ENCODE measurements at places on chromosomes 5 and 9.
A peak's percentile ranks its signal among the peaks of the same experiment; 100 is the strongest.

GRCh38 chr5:150068071-150068470, 18.3 kb downstream of the CSF1R start:
- no peak for DNase-seq

DNA sequence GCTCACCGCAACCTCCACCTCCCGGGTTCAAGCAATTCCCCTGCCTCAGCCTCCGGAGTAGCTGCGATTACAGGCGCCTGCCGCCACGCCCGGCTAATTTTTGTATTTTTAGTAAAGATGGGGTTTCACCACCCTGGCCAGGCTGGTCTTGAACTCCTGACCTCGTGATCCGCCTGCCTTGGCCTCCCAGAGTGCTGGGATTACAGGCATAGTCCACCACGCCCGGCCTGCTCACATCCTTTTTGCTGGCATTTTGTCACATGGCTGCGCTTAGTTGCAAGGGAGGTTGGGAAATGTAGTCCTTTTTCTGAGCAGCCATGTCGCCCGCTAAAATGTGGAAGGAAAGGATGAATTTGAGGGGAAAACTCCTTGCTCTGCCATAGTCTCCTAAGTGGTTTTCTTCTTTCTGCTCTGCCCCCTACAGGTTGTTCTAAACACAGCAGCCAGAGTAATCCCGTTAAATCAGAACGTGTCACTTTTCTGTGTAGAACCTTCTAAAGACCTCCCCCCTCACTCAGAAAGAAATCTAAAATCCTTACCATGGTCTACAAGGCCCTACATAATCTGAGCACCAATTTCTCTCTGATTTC, 57.8 kb upstream of the HSPA9 start:
- no peak for DNase-seq

GRCh38 chr9:25557645-25558300, 120.5 kb downstream of the TUSC1 start:
- DNase-seq, result no peak

DNA sequence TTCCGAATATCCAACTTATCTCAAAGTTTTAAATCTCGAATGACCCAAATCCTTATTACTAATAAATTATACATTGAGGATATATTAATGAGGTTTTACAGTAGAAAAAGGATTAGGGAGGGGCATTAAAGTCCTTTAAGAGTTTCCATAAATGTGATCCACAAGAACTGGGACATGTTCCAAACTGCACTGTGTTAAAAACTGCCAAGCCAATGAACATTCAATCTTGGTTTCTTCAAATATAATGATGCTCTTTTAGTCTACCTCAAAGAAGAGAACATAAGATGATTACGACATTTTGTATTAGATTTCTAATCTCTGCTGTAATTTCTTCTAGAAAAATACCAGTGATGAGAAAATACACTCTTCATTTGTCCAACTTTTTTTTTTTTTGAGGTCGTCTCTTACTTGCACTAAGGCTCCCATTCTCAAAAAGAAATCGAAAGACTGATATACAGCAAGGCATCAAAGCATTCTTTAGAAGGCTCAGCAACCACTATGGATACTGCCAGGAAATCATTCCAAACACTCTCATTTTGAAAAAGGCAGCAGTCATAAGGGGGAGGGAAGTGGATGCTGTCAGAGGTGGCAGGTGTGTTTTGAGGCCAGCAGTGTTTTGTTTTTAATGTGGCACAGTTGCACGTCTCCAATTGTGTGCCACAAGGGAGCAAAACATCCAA, 1.7 kb downstream of the PTAR1 start:
- DNase-seq, result no peak

DNA sequence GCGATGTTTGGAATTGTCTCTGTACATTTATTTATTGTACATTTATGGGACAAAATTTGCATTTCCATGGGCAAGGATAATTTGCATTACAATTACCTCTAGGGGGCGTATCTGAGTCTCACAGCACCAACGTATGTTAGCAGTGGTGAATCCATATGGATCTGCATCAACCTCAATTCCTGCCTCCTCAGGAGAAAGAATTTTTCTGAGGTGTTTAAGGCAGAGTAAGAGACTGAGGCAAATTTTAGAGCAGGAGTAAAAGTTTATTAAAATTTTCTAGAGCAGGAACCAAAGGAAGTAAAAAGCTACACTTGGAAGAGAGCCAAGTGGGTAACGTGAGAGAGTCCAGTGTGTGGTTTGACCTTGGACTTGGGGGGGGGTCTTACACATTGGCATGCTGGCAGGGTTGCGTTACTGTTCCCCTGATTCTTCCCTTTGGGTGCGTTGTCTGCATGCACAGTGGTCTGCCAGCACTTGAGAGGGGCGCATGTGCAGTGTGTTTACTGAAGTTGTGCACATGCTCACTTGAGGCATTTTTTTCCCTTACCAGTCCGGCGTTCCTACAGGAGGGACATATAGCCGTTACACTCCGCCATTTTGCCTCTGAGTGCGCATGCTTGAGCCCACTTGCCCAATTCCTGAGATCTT, 21.0 kb upstream of the RAB14 start:
- peak; percentile 60 for DNase-seq

GRCh38 chr5:139816566-139816965, 21.0 kb downstream of the PSD2 start:
- no peak for DNase-seq

DNA sequence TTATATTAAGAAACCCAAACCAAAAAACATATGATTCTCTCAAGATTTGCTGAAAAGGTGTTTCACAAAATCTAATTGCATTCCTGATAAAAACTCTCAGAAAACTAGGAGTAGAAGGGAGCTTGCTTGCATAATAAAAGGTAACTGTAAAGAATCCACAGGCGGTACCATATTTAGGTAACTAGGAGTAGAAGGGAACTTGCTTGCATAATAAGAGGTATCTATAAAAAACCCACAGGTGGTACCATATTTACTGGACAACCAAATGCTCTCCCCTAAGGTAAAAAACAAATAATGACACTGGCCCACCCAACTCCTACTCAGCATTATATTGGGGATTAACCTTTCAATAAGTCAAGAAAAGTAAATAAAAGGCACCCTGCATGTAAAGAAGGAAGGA, 57.5 kb upstream of the FCN1 start:
- DNase-seq, result no peak

DNA sequence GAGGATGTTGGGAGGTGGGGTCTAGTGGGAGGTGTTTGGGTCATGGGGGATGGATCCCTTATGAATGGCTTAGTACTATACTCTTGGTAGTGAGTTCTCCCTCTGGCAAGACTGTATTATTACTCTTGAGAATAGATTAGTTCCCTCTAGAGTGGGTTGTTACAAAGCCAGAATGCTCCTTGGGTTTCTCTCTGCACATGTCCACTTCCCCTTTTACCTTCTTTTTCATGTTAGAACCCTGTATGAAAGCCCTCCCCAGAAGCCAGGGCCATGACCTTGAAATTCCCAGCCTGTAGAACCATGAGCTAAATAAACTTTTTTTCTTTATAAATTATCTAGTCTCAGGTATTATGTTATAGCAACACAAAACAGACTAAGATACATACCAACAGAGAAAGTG, 31.1 kb downstream of the SLC24A2 start:
- no peak for DNase-seq

Data from amniotic stem cell (primary cell).